ENCODE measurements at places on chromosomes 3 and 15.

DNA sequence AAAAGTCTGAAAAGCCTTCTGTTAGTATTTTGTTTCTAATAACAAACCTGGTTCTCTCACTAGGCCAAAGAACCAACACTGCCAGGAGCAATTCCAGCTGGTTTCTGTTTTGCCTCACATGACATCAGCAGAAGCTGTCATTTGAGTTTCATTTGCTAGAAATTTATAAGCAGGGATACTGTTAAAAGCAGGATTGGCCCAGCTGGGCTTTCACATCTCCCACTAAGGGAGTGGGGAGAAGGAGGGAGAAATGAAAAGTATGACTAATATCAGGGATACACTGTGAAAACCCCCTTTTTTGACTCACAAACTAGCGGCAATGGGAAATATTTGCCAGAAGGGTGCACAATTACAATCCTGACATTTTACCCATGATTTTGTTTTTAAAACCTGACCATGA is 5.3 kb downstream of the CCDC80 start:
- DNase-seq = no peak

GRCh38 chr3:130916507-130917167 is 22.8 kb downstream of the ATP2C1 start:
- DNase-seq = no peak

GRCh38 chr3:54772746-54773145 is 155.1 kb downstream of the LRTM1 start:
- DNase-seq = no peak

DNA sequence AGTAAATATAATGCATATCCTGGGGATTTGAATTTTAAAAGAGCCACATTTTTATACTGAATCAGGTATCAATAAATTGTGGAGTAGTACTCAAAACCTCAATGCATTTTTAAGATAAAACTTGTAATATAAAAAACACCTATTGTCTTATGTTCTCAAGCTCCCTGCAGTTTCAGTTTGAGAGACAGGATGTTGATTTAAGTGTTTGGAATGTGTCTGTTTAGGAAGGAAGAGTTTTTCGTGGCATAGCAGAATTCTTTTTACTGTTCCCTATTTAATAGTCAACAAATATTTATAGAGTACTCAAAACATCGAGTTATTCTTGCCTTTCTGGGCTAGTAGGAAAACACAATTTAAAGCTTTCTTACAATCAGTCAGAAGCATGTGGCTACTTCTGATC is 146.1 kb upstream of the BCHE start:
- no peak for DNase-seq

GRCh38 chr3:69791919-69792399 is 52.7 kb downstream of the MITF start:
- DNase-seq = no peak
